ENCODE measurements at places on chromosomes 6 and 20.

DNA sequence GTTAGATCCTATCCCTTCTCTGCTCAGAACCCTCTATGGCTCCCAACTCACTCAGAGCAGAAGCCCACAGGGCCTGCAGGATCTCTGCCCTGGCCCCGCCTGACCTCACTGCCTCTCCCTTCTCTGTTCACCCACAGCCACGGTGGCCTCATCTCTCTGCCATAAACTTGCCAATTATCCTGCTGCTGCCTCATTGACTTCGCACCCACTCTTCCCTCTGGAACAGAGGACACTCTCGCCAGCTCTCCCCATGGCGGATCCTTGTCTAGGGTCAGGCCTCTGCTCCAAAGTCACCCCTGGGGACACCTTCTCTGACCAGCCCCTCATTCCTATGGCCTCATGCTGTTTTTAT is 86.4 kb downstream of the CEBPB start:
- no peak for DNase-seq

GRCh38 chr6:115554060-115554459 is 506.6 kb downstream of the FRK start:
- no peak for DNase-seq

DNA sequence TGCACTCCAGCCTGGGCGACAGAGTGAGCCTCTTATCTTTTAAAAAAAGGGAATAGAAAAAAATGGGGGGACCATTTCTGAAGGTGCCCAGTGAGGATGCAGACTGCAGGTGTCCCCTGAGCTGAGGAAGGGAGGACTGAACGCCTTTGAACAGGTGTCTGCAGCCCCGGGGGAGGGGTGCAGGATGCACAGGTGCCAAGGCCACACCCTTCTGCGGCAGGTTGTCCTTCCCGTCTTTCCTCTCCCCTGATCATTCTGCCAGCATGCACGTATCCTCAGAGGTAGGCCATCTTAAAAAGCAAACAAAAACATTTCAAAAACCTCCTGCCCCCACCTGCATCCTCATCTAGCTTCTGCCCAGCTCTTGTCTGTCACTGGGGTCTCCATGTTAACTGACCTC is 101.3 kb downstream of the MTHFD1L start:
- DNase-seq, result no peak

DNA sequence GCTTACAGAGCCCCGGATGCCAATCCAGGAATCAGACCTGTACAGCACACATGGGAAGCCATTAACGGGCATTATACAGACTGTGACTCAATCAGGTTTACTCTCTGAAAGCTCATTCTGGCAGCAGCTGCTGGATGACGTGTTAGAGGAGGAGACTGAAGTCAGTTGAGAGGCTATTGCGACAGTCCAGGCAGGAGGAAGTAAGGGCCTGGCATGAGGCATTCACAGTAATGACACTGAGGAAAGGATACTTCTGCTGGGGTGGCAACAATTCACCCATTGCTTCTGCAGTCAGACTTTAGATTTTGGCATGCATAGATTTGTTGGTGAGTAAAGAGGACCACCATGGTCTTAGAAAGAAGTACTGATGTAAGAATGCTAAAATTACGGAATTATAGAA is 151.0 kb upstream of the HEY2 start:
- no peak for DNase-seq

- DNase-seq, result no peak
These were observed 121.7 kb upstream of the JAG1 start for GRCh38 chr20:10795286-10796026.

DNA sequence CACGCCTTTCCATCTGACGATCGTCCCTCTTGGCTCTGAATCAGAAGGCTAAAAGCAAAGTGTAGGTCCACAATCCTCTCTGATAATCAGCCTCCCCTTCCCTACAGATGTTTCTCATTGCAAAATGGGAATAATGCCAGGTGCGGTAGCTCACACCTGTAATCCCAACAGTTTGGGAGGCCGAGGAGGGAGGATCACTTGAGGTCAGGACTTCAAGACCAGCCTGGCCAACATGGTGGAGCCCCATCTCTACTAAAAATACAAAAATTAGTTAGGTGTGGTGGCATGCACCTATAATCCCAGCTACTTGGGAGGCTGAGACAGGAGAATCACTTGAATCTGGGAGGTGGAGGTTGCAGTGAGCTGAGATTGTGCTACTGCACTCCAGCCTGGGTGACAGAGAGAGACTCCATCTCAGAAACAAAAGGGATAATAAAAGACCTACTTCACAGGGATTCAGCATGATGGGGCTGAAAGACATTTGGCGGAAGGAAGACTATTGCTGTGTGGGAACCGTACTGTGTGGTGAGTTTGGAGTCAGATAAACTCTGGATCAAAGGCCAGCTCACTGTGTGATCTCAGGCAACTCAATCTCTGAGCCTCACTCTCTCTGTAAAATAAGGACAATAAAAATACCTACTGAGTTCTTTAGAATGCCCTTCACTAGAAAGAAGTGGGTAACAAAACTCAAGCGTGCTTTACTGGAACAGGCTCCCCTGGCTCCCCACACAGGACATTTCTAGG is 15.9 kb upstream of the SLC9A8 start:
- DNase-seq, result no peak

DNA sequence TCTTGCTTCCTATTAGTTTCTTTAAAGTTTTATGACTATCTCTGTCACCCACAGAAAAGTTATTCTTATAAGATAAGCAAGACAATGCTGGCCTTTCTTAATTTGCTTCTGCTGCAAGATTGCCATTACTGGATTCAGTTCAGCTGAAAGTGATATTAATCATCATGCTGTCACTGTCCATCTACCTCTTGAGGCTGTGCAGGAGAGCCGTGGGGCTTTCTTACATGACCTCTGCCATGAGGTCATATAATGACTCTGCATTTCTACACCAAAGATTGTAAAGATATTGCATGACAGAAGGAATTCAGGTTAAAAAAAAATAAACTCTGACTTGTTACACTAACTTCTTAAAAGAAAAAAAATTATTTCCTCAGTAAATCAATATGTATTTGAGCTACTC is 106.9 kb downstream of the TRDN start:
- no peak for DNase-seq

DNA sequence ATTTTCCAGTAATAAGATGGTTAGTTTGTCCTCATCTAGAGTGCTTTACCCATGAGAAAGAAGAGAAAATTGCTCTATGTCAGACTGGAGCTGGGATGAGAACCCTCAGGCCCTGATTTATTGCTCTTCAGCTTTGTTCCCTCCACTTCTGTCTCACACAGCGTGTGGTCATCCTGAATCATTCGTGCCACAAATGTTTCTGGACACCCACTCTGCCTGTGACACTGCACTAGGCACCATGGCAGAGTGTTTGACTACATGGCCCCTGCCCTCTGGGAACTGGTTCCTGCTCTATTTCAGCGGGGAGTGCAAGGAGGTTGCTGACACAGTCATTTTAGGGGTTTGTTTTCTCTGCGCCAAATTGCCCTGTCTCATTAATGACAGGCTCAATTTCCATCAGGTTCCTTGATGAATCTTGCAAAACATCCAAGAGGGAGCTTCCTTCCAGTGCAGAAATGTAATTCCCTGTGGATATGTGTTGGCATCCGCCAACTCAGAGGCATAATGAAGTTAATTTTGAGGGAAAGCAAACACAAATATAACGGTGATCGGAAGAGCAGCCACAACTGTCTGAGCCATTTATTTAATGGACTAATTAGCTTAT is 207.5 kb downstream of the CLIC5 start:
- DNase-seq, result no peak

DNA sequence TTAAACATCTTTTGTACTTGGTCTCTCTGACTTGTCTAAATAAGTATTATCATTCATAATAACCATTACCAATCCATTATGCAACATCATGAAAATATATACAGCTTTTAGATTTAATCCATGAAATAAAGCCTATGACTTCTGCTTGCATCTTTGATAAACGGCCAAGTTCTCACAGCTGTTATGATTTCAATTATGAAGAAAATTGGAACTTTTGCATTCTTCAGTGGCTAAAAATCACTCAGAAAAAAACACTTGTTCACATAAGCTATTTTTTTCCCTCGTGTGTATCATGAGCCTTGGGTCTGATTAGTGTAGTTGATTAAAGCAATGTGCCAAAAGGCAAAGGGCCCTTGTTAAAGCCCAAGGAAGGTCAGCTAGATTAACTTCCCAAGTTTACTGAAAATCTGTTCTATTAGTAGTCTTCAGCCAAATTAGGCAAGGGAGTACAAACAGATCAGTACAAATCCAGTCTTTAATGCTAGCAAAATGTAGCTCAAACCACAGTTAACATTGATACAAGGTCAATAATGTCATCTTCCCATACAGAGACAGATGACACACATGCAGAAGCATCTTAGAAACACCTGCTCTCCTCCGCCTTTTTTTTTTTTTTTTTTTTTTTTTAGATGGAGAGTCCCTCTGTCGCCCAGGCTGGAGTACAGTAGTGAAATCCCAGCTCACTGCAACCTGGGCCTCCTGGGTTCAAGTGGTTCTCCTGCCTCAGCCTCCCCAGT is 69.9 kb downstream of the SGK1 start:
- DNase-seq, result no peak

- DNase-seq, result no peak
These were observed 77.3 kb downstream of the BMP6 start for GRCh38 chr6:7803214-7803613.

GRCh38 chr6:16305788-16306187 is 67.4 kb downstream of the GMPR start:
- DNase-seq, result no peak

GRCh38 chr6:74976026-74976425 is 229.8 kb downstream of the COL12A1 start:
- DNase-seq, result no peak

DNA sequence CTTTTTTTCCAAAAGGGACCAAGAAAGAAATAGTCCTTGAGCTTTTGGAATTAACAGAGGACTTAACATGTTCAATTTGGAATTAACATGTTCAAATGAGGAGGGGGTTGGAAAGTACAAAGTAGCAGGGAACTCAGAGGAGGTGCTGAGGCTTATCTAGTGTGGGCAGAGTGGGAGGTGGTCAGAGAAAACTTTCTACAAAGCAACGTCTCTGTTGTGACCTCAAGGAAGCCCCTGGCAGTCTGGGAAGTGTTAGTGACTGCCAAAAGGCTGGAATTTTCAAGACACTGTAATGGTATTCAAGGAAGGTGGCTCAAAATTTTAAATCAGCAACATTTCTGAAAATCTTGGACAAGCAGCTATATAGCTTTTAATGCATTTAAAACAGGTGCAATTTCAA is 7.3 kb downstream of the ECI2 start:
- no peak for DNase-seq

DNA sequence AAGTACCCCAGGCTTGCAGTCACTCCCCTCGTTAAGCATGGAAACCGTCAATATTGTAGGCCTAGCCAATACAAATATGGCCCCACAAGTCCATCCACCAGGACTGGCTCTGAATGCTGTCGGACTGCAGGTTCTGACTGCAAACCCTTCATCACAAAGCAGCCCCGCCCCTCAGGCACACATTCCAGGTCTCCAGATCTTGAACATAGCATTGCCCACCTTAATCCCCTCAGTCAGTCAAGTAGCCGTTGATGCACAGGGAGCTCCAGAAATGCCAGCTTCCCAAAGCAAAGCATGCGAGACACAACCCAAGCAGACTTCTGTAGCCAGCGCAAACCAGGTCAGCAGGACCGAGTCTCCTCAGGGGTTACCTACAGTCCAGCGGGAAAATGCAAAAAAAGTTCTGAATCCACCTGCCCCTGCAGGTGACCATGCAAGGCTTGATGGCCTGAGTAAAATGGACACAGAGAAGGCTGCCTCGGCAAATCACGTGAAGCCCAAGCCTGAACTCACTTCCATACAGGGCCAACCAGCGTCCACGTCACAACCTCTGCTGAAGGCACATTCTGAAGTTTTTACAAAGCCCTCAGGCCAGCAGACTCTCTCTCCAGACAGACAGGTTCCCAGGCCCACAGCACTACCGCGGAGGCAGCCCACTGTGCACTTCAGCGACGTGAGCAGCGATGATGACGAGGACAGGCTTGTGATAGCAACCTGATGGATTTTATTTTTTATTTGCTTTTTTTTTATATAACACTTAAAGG is 126.2 kb upstream of the EDN1 start:
- no peak for DNase-seq

DNA sequence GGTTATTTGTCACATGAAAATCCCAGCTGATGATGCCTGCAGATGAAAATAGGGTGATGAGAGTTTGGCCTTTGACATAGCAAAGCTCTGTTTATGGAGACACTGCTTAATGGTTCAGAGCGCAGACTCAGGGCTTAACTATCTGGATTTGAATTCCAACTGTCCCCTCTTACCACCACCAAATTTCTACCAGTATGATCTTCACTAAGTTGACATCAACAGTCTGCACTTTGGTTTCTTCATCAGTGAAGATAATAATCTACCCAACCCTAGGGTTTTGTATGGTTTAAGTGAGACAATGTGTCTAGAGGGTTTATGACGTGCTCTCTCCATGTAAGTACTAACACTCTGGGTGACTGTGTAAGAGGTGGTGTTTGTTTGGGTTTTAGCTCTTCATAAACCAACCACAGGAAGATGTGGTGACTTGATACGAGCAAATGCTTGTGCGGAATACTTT is 151.4 kb upstream of the TNFAIP3 start:
- DNase-seq, result no peak

DNA sequence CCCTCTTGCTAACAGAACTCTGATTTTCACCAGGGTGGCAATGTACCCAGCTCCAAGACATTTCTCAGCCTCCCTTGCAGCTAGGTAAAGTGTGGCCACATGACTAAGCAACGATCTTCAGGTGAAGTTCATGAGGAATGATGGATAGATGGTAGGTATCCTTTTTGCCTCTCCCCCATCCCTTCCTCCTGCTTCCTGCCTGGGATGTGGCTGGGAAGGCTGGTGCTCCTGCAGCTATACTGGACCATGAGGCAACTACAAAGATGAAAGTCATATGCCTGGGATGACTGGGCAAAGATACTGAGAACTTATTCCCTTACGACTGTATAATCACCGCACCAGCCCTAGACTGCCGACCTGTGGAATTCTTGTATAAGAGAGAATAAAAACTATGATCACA is 13.4 kb downstream of the ZNF335 start:
- no peak for DNase-seq

- no peak for DNase-seq
These were observed 81.6 kb downstream of the KCNB1 start for GRCh38 chr20:49400904-49401303.

DNA sequence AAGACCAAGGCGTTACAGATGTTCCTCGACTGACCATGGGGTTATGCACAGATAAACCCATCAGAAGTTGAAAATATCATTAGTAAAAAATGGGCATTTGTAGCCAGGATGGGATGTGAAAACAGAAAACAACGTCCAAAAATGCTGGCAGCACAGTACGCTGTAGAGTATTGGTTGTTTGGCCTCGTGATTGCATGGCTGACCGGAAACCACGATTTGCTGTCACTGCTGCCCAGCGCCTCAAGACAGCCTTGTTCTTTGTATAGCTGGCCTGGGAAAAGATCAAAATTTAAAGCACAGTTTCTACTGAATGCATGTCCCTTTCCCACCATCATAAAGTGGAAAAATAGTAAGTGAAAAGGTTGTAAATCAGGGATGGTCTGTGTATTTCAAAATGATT is 41.9 kb downstream of the MTHFD1L start:
- no peak for DNase-seq

Data from stimulated activated CD4-positive, alpha-beta T cell treated with anti-CD3 and anti-CD28 coated beads, Interleukin-15, amount 100 ng/mL, for 1 hour (primary cell).